ENCODE measurements at places on chromosomes 11 and 22.

DNA sequence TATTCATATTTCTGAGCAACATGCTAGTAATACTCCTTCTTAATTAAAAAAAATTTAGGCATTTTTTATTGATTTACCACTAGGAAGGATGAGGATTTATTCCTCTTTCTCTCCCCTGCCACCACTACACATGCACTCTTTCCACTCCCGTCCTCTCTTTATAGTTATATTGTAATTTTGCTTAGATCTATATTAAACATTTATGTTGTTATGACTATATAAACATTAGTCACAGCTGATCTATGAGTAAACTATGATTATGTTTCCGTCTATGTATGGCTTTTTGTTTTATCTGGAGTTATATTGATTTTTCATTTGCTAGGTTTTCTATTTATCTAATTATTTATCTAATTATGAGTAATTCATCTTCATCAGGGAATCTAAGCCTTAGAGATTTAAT lies 17.8 kb downstream of the CCDC15 start:
- no peak for DNase-seq

DNA sequence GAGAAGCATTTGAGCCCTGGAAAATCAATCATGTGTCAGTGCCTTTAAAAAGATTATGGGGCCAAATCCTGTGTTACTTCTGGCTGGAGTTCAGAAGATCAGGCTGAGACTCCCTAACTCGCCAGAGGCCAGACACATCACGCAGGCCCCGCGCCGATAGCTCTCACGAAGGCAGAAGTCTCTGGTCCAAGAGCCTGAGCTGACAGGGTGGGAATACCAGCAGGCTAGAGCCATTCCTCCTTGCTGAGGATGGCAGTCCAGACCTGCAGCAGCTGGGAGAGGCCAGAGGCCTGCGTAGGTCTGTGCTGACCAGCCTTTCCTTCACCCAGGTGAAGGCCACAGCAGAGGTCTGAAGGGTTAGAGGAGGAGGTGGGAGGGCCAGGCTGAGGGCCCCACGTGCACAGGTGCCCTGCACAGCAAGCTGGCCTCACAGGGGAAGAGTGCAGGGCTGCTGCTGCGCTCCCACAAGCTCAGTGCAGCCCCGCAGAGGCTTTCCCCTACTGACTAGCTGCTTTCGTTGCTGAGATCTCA lies 52.9 kb downstream of the ST14 start:
- DNase-seq, result no peak

DNA sequence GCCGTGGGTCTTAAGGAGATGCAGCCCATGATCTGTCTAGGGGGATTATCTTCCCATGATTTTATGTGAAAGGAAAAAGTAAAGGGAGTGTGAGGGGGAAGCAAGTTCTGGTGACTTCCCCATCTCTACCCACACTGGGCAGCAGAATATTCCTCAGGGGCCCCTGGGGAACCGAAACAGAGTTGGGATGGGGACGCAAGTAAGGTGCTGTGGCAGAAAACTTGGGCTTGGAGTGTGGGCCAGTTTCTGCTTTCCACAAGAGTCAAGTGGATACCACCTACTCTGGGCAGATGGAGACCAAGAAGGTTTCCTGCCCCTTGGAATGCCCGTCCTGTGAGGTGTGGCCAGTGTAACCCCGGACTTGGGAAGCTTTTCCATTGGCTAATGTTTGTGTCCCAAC lies 64.4 kb downstream of the SGSM3 start:
- DNase-seq, result no peak

- DNase-seq, result no peak
These were observed 46.7 kb upstream of the INCENP start for GRCh38 chr11:62077132-62077531.

GRCh38 chr22:48507171-48507570 lies 1320.5 kb downstream of the BRD1 start:
- no peak for DNase-seq

All from activated naive CD4-positive, alpha-beta T cell treated with Interleukin-2 at 50 U/mL for 16 hours (primary cell).